ENCODE measurements at places on chromosomes 3 and 15. TPM values are rescaled to one million over a fixed set of nuclear protein-coding genes. Genes with fewer than 3 reads are reported as not detected.
A peak's percentile ranks its signal among the peaks of the same experiment; 100 is the strongest.

- no peak for DNase-seq
Observed at GRCh38 chr15:58854593-58854992, 78.9 kb downstream of the SLTM start.

The GOLGA8T gene
- total RNA-seq = 0.27 TPM

DNA sequence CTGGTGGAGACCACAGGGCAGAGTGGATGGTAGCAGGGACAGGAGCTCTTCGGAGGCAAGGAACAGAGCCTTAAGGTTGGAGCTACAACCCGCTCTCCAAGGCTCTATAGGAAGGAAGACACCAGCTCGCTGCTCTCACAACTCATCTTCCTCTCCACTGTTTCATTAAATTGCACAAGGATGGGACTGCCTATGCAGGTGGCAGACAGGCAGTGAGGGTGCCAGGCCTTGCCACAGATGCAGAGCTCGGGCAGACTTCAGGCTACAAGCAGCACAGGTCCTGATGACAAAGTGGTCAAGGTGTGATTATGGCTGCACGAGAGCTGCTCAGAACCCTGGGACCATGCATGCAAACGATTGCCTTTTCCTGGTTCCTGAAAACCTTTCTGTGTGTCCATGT is 144.6 kb downstream of the FOXP1 start:
- no peak for DNase-seq

GRCh38 chr3:52502808-52503350 is 7.7 kb downstream of the STAB1 start:
- DNase-seq = no peak

The ZNF385D gene
- 2.8 TPM for total RNA-seq

- peak; percentile 22 for DNase-seq
Observed at GRCh38 chr3:78116874-78117273, 1077.0 kb downstream of the ROBO2 start.

DNA sequence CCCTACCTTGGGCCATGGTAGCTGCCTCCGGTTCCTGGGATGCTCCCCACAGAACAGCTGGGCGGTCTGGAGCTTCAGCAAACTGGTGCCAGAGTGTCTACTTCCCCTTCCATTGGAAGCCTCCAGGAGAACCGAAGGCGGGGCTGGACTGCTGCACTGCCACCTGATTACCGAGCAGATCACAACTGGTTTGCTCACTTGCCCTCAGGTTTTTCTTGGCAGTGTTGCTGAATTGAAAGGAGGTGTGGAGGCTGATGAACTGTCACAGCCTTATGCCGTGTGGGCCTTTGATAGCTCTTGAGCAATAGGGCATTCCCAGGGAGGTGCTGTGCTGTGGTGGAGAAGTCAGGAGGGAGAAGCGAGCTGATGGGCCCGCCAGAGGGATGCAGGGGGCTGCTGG is at the start of gene TGM5:
TSS of gene TGM5 (minus strand) at position 95 of the 400 bp plus-strand sequence. CDS start at position 16, 79 bp downstream.
- no peak for DNase-seq

The CLDN1 gene
- total RNA-seq = 1.4 TPM

The FRMD4B gene
- 14.0 TPM for total RNA-seq

DNA sequence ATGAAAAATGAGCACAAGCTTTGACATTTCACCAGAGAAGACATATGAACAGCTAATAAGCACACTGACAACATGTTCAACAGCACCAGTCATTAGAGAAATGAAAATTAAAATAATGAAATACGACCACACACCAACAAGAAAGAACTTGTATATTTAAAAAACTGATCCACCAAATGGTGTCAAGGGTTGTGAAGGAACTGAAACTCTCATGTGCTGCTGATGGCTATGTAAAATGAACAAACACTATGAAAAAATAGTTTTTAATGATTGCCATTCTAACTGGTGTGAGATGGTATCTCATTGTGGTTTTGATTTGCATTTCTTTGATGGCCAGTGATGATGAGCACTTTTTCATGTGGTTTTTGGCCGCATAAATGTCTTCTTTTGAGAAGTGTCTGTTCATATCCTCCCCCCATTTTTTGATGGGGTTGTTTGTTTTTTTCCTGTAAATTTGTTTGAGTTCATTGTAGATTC is 193.8 kb downstream of the SCAPER start:
- DNase-seq = no peak

- no peak for DNase-seq
Observed at GRCh38 chr3:105653166-105653565, 215.6 kb downstream of the CBLB start.

The CIDEC gene
- 2.5 TPM for total RNA-seq

The BFSP2 gene
- not detected for total RNA-seq

The C15orf62 gene
- total RNA-seq = not detected

The COL8A1 gene
- 12.0 TPM for total RNA-seq

The ISL2 gene
- total RNA-seq = not detected

The CIAO2A gene
- total RNA-seq = 72.2 TPM

GRCh38 chr3:160376681-160377080 is 22.3 kb downstream of the IFT80 start:
- no peak for DNase-seq

DNA sequence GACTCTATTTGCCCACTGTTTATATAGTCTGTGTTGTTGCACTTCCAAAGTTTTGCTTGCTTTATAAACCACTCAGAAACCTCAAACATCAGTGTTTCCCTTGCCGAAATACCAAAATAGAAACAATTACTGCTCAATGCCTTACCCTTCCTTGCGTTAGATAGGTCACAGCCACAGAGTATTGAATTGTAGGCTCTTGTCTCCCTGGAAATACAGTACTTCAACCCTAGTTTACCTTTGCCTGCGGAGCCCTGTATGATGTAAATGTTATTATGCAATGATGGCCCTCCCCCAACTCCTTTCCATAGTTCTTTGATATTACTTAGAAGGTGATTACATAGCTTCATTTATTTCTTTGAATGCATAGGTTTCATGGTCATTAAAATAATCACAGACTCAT is 44.2 kb downstream of the SOX2 start:
- no peak for DNase-seq

GRCh38 chr3:178386880-178387279 is 149.4 kb upstream of the KCNMB2 start:
- DNase-seq = no peak

GRCh38 chr3:36677331-36678007 is 86.9 kb downstream of the DCLK3 start:
- DNase-seq = no peak

DNA sequence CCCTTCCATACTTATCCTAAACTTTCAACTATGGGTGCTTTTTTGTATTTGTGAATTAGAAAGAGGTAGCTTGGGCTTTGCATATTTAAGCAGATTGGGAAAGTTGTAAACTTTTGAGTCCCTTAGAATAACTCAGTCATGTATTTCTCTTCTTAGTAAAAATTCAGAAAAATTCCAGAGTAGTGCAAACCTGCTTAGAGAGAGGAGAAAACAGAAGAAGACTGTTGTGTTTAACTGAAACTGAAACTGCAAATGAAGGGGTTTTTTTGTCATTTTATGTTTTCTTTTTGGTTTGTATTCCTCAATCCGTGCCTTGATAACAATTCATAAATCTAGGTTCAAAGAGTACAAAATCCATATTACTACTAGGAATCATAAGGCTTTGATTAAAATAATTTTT is 31.3 kb downstream of the CD200 start:
- no peak for DNase-seq

- DNase-seq = no peak
Observed at GRCh38 chr3:56622381-56622780, 60.7 kb downstream of the TASOR start.

The EIF4E3 gene
- 55.7 TPM for total RNA-seq

The IL12A gene
- total RNA-seq = 0.32 TPM

DNA sequence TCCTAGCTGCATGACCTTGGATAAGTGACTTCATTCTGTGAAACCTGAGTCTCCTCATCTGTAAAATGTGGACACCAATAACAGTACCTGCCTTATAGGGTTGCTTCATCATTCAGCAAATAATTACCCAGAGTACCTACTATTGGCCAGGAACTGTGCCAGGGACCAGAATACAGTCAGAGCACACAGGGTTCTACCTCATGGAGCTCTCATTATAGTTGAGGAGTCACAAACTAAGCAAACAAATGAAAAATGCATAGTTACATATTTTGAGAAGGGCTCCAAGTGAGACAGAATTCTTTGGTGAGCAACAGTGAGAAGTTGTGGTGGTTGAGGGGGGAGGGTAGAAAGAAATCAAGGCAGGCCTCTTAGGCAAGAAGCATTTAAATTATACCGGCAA is 308.6 kb upstream of the WNT5A start:
- no peak for DNase-seq

The RAD51 gene
- total RNA-seq = 1.5 TPM

The CP gene
- total RNA-seq = 2.2 TPM

GRCh38 chr15:68367226-68367625 is 64.7 kb downstream of the ITGA11 start:
- DNase-seq = no peak

The CLASP2 gene
- total RNA-seq = 88.1 TPM

All from left ventricle myocardium superior (tissue), 1 donor.